ENCODE measurements at places on chromosomes 11 and 22. TPM values are rescaled to one million over a fixed set of nuclear protein-coding genes. Genes with fewer than 3 reads are reported as not detected.

DNA sequence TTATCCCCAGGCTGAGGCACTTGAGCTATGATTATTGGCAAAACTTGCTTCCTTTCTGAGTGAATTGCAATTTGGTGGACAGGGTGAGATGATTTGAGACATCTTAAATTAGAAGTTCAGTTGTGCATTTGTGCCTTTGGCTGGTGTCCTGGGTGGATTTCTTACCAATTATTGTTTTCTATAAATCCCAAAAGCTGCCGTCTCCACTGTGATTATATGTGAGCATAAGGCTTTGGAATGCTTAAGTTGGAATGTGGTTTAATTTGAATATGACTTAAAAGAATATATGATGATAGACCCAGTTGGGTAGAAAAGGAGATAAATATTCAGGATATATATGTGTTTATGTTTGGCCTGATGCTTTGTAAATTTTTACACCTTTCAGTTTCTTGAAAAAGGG, 70.0 kb downstream of the EXT2 start:
- no peak for DNase-seq

GRCh38 chr11:46381048-46381818, at the start of gene MDK:
TSS of gene MDK (plus strand) at chr11:46381669. CDS start at chr11:46382058, 389 bp downstream.
- no peak for DNase-seq

Gene OR10D3
- total RNA-seq = not detected

Gene MUC2
- total RNA-seq = 0.11 TPM

Gene PGR
- total RNA-seq = 31.1 TPM

Gene RGL4
- total RNA-seq = not detected

Gene ZNF408
- 9.7 TPM for total RNA-seq

DNA sequence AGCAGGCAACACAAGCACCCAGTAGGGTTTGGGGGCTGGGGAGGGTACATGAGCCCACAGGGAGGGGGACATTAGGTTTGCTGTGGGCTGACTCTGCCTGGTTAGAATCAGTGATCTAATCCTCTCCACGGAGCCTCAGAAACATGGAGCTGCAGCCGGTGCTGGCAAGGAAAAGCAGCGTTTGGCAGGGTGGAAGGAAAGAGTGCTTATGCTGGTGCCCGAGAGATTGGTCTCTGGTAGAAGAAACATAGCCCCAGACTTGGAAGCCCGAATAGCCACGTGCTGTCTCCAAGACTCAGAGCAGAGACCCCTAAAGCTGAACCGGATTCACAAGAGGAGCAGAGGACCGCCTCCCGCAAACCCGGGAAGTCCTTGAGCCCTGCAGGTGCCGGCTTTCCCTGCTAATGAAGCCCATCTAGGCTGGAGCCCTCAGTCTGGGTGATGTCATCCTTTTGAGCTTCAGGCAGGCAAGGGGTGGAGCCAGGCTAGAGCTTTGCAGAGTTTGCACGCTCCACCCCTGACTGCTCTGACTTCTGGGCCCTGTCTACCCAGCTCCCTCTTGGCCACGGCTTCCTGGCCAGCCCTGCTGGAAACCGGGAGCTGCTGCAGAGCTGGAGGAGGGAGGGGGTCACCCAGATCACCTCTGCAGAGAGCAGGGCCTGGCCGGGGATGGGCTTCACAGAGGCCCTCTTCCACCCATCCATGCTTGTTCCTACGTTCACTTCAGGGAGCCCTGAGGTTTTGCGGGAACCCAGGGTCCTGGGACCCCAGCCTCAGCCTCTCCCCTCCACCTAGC, 35.0 kb upstream of the JAM3 start:
- DNase-seq = peak; percentile 72

Gene YPEL4
- total RNA-seq = not detected

GRCh38 chr22:37121887-37122591, 12.5 kb upstream of the TMPRSS6 start:
- DNase-seq = peak; percentile 75

Gene ANO3
- 8.2 TPM for total RNA-seq

DNA sequence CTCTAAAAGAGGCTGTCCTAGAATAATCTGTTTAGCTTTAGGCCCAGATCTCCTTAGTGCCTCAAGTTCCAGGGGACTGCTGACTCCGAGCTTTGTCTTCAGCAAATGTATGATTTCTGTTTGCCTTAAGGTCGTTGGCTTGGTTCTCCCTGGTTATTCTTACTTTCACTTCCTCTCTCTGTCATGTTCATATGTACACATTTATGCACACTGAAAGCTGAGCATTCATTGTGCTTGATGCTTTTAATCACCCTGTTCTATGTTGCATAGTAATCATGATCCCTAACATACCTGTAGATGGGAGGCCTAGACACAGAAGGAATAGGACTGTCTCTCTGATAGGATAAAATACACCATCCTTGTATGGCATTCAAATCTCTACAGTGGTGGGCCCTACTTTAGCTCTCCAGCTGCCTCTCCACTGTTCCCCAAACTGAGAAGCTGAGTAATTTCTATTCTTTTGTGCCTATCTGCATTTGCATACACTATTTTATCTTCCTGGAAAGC, 7.2 kb downstream of the PPFIBP2 start:
- DNase-seq = no peak

Gene OR52E8
- total RNA-seq = not detected

DNA sequence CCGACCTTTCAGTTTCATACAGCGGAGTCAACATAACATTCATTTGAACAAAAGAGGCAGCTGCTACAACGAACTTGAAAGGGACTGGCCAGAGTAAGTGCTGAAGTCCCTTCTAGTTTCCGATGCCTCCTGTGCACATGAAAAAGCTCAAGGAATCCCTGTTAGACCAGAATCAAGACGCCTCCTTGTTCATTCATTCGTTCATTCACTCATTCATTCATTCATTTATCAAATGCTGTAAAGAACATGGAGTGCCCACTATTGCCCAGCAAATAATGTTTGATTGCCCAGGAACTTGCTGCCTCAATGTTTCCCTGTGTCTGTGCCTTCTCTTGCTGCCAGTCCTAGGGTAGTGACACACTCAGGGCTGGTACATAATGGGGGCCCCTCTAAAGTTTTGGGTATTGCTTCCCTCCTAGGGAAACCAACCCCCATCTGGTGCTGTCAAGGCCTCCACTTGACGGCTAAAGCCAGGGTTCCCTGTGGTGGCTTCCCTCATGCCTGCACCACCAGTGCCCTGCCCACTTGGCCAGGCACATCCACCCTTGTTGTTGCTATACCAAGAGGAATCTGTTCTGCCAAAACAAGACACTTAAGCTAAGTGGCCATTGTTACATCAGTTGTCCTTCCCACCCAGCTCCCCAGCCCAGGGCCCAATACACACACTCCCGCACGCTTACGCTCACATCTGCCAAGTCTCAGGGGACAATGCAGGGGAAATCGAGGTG, 3.8 kb downstream of the TMPRSS13 start:
- DNase-seq = no peak

- DNase-seq = no peak
Observed at GRCh38 chr11:116519499-116519898, 253.3 kb downstream of the BUD13 start.

DNA sequence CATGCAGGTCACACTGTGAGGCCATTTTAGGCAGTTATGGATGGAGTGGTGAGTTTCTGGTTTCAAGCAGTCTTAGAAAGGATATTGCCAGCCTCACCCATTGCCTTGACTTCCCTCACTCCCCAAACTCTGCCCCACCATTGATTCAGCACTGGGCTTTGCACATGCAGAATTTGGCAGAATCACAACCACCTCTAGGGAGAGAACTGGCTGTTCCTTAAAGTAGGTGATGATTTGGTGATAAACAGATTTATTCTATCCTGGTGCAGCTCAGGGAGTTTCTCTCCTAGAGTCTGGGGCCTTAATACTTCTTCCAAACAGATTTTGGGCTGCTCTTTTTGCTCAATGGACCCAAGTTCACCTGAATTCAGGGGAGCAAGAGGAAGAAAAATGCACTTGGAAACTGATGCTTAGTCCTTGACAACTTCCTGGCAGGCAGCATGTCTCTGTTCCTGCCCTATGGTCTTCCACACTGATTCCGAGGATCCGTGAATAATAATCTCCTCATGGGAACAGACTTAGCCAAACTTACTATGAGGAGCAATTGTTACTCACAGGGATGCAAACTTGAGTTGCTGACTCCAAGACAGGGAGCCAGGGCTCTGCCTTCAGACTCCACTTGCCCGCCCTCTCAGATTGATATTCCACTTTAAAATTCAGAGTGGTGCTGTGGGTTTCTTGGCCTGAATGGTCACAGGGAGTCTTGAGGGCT, 129.7 kb upstream of the PARVA start:
- DNase-seq = no peak

DNA sequence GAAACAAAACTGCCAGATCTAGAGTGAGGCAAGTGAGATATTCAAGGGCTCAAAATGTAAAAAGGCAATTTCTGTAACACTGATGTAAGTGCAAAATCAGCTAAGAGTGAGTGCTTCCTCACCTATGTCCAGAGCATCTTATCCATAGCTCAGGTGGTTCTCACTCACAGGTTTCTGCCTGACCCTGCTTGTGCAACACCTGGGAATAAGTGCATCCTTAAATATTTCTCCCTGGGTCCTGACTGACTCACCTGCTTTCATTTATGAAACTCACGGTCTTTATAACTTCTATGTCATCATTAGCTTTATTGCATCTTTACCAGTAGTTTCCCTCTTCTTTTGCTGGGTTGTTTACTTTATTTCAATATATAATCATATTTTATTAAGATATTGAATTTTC, 260.6 kb downstream of the CNTN5 start:
- no peak for DNase-seq

Gene CELSR1
- total RNA-seq = 10.5 TPM

GRCh38 chr22:17569971-17570511, 6.7 kb downstream of the SLC25A18 start:
- DNase-seq = no peak

Gene GTSE1
- total RNA-seq = not detected

Gene CDC45
- not detected for total RNA-seq

Gene PIH1D2
- total RNA-seq = not detected

- peak; percentile 31 for DNase-seq
Observed at GRCh38 chr11:71338801-71339395, 86.5 kb upstream of the SHANK2 start.

DNA sequence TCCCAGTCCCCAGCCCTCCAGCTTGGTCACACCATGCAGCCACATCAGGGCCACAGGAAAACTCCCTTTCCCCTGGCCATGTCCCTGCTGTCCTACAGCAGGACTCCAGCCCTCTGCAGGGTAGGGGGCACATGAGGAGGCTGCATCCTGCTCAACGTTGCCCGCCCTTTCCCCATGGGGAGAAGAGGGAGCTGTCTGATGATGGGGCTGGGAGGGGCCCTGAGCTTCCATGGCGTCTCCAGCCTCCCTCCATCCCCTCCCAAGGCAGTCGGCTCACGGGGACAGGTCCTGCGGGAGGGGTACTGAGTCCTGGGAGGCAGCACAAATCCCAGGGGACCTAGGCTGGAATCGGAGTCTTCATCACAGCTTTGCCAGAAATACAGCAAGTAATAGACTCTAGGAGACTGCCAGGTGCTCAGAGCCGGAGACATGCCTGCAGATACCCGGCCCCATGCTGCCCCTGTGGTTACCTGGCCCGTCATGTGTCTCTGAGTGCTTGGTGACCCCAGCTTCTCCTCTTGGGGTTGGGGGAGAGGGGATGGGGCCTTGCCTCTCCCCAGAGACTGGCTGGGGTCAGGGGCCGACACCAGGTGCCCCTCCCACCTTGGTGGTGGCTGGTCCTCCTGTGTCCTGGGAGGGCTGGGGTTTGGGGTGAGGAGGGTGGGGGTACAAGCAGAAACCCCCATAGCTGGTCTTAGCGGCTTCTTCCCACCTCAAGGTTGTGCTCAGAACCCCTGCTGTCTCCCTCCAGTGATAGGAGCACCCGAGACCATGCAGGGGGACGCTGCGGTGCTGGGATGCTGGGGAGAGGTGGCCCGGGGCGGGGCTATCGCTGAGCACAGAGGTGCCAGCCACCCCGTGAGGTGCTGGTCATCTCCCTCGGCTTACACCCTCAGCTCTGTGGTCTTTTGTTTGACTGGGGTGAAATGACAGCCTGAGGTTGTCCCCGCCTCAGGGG, 2.3 kb downstream of the MRGPRE start:
- no peak for DNase-seq

- peak; percentile 60 for DNase-seq
Observed at GRCh38 chr11:95150956-95151684, 61.5 kb downstream of the ENDOD1 start.

GRCh38 chr11:78914503-78914902, 339.8 kb upstream of the NARS2 start:
- DNase-seq = no peak

GRCh38 chr11:17876827-17877226, 136.0 kb downstream of the SERGEF start:
- no peak for DNase-seq

GRCh38 chr11:123321636-123322035, 108.4 kb upstream of the GRAMD1B start:
- DNase-seq = no peak

Gene CEP57
- total RNA-seq = 5.4 TPM

- DNase-seq = no peak
Observed at GRCh38 chr11:61114913-61115312, 12.6 kb downstream of the CD5 start.

Gene MRGPRX4
- total RNA-seq = not detected

GRCh38 chr22:27381552-27381951, 420.0 kb downstream of the MN1 start:
- no peak for DNase-seq

Gene CYB5R3
- total RNA-seq = 455 TPM

GRCh38 chr11:91265946-91266345, 958.7 kb upstream of the FAT3 start:
- no peak for DNase-seq

DNA sequence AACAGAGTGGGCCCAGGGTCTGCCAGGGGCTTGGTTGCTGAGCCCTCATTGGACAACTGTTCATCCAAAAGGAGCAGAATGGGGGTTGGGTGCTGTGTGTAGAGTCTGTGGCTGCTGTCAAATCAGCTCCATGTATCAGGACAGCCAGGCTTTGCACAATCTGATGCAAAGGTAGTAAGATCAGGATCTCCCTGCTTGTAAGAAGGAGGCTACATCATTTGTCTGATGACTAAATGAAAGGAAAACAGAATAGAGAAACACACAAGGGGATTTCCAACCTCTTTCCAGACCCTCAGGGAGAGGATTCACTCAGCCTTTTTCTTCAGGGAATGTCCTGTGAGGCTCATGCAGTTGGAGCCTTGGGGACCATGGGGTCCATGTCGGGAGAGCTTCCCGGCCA, 7.2 kb downstream of the MICAL2 start:
- DNase-seq = no peak

Gene SLC22A8
- total RNA-seq = not detected

Gene MAP6
- 15.8 TPM for total RNA-seq

- no peak for DNase-seq
Observed at GRCh38 chr11:6321961-6322362, 1.7 kb upstream of the CAVIN3 start.
